ENCODE measurements at places on chromosomes 13 and 19.
A peak's percentile ranks its signal among the peaks of the same experiment; 100 is the strongest.

- DNase-seq = no peak
Observed at GRCh38 chr19:46381756-46382345, 31.5 kb downstream of the CCDC8 start.

DNA sequence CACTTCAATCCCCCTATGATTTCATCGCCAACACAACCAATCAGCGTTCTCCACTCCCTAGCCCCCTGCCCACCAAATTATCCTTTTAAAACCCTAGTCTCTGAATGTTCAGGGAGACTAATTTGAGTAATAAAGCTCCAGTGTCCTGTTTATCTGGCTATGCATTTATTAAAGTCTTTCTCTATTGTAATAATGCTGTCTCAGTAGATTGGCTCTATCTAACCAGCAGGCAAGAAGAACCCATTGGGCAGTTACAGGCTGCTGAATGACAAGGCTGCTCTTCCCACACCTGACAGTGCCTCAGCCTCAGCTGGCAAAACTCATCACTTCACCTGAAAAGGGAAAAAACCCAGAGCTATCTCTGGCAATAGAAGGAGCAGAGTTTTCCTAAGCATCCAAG is 20.2 kb upstream of the CHST8 start:
- no peak for DNase-seq

- no peak for DNase-seq
Observed at GRCh38 chr13:40476175-40476958, 190.1 kb downstream of the FOXO1 start.

GRCh38 chr13:95643936-95644598 is 439 bp downstream of the DZIP1 start:
- DNase-seq = no peak

DNA sequence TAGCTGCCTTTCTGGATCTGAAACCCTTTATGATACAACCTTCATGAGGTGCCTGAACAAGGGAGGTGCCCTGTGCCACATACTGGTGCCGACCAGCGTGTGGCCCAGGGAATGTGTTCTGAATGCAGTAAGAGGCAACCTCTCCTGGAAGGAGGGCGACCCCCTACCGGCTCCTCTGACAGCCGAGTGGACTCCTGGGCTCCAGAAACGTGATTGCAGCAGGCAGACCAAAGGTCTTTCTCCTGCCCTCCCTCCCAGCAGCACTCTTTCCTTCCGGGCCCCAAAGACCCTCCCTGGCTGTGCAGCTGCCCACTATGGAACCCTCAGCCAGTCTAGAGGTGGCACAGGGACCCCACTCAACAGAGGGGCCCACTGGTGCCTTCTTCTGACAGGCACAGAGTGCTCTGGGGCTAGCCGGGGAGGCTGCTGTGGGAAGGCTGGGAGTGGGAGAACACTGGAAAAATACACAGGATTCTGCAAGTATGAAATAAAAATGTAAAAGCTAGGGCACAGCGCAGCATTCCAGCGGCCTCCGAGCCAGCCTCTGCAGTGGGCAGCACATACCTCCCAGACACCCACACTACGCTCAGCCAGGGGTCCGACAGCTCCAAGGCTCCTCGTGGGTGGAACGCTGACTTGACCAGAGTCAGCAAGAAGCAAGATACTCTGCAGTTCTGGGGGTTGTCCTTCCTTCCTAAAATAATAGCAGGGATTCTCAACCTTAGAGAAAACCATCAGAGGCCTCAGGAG is 14.9 kb downstream of the SH3GL1 start:
- no peak for DNase-seq

DNA sequence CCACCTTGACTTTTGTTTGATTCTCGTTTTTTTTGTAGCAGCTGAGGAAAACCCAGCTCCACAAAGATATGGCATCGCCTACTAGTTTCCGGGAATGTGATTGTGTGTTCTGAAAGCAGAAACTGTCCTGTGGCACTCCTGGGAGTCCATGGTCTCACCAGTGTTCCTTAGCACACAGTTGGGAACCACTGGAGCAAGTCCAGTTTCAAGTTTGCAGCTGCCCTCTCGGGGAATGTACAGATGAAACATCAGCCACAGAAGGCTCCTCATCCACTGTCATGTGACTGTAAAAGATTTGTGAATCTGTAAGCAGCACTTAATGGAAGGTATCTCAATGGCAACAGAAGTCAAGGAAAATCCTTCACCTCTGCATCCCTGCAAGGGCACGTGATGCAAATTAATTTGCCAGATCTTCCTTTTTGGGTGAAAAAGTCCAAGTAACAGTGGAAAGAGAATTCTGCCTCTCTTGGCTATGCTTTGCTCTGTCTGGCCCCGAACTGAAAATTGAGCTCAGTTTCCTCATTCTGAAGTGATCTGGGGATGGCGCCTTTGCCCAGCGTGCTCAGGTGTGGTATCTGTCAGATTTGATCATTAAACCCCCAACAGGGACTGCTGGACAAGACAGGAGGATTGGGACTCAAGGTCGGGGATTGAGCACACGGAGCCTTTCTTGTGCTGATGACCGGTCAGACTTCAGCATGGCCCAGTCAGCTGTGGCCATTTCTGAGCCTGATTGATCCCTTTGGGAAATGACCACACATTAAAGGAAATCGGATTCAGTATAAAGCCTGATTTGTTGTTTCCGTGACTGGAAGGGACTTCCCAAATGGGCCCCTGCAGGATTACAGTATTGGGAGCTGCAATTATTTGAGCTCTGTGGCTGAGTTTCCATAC is 58.8 kb downstream of the ING1 start:
- DNase-seq = no peak

DNA sequence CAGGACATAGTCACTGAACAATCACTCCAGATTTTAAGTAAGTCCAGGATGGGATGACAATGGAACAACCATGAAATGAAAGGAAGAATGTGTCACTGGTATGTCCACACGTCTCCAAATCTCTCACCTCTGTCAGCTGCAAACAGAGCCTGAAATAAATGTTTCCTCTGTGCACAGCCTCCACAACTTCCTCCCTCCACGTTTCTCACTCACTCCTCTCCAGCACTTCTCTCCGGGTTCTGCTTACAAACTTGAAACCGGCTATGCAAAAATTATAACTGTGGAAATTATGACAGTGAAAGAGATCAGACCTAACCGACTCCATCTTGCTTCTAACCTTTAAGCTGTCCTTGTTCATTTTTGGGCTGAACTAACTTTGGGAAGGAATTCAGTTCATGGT is 35.0 kb upstream of the ALOX5AP start:
- no peak for DNase-seq

DNA sequence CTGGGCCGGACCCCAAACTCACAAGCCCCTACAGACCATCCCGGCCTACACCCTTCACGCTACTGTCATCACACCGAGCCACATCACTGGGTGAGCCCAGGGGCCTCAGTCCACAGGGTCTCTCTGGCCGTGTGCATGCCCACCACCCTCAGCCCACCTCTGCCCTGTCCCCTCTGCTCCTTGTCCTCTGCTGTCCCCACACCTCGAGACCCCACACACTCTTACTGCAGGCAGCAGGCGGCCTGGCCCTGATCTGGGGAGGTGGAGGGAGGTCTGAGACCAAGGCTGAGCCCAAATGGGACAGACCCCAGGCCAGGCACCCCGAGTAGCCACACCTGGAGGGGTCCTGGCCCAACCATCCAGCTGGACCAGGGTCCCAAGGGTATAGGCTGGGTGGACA is 35.2 kb downstream of the PEPD start:
- DNase-seq = no peak

DNA sequence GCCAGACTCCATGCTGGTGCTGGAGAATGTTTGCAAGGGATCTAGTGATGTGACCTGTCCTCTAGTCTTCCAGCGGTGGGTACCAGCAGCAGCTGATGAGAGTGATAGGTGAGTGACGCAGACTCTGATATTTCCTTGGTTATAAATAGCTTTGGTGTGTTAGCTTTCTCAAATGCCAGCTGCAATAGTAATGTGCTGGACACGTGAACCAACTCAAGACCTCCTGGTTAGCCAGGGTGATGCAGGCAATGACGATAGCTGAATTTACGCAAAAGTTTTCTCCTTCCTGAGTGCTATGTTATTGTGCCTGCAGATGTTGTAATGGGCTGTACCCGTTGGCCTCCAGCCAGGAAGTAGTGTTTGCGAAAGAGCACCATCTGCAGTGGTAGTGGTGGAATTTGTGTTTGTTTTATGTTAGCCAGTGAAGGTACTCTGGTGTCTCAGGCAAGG is 129.5 kb downstream of the CYSLTR2 start:
- peak; percentile 0 for DNase-seq

DNA sequence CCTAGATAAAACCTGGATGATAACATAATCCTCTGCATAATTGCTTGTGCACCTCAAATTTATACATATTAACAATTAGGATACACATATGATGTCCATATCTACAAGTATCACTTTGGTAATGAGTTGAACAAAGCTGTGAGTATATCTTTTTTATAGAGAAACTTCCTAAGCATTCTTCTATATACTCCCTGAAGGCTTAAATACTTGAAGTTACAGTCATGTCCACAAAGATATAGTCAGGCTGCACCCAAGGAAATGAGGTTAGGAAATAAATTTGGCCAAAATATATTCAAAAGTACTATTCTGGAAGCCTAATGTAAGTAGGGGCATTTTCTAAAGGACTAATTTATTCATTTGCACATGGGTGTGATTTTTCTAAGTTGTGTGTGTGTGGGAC is 761.5 kb downstream of the PCDH9 start:
- DNase-seq = no peak

DNA sequence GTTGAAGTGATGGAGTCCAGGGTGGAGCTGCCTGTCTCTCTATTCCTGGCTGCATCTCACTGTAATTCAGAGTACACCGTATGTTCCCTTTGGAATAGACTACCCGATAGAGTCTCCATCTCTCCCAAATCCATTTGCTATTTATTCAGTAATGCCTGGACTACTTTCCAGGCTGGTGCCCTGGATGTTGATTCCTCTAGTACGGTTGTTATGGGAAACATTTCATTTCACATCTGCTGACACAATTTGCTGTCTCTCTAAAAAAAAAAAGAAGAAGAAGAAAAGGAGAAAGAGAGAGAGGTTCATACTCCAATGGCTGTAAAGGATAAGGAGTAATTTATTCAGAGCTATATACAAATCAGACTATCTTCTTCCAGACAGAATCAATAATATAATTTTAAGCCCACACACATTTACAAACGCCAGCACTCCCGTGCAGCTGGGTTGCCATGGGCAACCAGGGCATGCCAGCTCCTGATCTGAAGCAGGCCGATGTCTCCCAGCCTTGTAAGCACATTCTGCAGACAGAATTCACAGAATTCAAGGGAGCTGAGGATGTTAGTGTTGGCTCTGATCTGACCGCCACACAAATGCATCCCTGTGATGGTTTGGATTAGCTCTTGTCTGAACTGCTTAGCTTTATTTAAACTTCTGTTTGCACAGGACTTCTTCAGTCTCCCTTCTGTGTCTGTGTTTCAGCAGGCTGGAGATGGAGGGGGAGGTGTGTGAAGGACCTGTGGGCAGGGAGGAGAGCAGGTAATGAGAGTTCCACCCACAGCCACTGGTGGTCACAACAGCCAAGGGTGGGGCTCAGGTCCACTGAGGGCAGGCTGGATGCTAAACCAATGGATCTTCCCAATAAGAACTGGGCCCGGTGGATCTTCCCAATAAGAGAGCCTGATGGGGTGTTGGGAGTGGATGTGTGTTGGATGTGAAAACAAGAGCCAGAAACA is 66.0 kb downstream of the TEX26 start:
- DNase-seq = no peak

DNA sequence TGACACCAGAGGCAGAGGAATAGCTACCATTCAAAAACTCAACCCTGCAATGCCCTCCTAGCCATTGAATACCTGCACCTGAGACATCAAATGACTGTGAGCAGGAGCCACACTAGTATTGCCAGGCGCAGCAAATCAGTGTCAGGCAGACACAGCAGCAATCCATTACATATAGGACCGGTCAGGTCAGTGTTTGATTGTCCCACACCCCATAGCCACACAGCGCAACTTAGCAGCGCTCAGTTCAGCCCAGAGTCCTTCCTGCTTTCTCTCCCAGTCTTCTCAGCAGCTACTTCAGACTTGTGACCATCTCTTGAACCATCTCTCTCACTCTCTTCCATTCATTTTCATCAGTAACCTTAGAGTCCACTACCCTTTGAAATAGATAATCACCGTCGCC is 181.6 kb upstream of the GPR12 start:
- DNase-seq = no peak

GRCh38 chr19:29712744-29713516 is 2.1 kb downstream of the C19orf12 start:
- DNase-seq = no peak

DNA sequence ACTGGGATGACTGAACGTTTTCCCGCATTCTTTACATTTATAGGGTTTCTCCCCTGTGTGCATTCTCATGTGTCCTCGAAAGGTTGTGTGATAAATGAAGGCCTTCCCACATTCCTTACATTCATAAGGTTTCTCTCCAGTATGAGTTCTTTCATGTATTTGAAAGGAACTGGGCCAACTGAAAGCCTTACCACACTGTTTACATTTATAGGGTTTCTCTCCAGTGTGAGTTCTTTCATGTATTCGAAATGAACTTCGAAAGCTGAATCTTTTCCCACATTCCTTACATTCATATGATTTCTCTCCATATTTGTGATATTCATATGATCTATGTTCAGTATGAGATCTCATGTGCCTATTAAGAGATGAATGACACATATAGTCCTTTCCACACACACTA is 19.4 kb downstream of the ZNF709 start:
- no peak for DNase-seq

DNA sequence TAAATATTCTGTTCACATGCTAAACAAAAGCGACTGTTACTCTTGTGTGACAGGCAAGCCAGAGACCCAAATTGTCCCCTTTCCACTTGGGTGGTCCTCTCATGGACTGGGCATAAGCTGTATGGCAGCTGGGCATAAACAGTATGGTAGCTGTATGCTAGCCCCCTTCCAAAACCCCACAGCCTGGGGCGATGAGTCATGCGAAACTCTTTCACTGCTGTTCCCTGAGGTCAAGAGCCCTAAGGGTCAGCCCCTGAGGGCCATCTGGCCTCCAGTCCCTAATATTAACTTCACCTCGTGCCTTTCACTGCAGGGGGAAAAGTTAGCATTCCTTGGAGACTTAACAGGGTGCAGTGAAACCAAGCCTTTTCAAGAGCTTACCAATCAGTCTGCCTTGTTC is 45.6 kb upstream of the ZNF562 start:
- DNase-seq = no peak

DNA sequence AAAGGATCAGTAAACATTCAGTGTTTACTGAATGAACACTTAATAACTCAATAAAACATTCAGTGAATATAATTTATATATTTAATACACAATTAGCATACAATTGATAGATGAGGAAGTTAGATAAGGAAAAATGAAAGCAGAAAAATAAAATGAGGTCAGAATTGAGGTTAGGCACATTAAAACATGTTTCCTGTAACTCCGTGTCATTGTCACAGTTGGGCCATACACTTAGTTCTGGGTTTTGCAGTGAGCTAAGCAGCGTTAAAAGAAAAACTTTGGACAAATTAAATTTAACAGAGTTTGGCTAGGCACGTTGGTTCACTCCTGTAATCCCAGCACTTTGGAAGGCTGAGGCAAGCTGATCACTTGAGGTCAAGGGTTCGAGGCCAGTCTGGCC is 71.4 kb downstream of the MIPEP start:
- no peak for DNase-seq

DNA sequence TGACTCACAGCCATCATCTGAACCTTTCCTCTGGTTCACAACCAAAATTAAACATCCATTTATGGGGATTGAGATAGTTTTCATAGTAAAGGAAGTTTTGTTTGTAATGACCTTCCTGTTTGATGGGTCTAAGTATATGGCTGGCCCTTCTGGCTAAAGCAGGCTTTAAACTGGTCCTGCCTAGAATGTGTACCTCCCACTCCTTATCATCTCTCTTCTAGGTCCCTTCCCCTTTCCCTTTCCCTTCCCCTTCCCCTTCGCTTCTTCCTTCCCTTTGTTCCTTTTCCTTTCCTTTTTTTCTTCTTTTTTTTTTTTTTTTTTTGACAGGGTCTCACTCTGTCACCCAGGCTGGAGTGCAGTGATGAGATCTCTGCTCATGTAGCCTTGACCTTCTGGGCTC is 35.6 kb downstream of the BBC3 start:
- DNase-seq = no peak

All from NCI-H510A (cell line).